ENCODE measurements at places on chromosomes 2 and 18. TPM values are rescaled to one million over a fixed set of nuclear protein-coding genes. Genes with fewer than 3 reads are reported as not detected.

MATN3 gene
- 12.3 TPM for total RNA-seq

B3GNT7 gene
- 1.8 TPM for total RNA-seq

ERICH2 gene
- total RNA-seq = not detected

ATOH8 gene
- 5.7 TPM for total RNA-seq

UPP2 gene
- not detected for total RNA-seq

All from A549 treated with CpdA at 1 μM for 4 hours (cell line).